ENCODE measurements at places on chromosomes 5 and 9.

- DNase-seq, result no peak
These were observed 3.6 kb downstream of the HMGCS1 start for GRCh38 chr5:43309637-43310036.

DNA sequence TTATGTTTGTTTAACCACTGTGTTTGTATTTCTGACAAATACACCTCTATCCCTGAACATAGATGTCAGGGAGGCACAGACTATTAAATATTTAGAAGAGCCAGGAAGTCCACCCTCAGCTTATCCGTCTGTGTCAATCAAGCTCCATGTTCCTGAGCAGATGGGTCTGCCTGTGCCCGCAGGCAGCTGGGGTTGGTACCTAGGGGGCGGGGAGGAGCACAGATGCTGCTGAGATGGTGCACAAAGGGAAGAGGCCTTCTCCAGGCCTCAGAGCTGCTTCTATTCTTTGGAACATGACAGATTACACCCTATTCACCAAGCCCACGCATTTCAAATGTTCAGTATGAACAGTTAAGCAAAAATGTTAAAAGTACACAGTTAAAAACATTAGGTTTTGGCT, 142.1 kb downstream of the EPB41L4A start:
- no peak for DNase-seq

DNA sequence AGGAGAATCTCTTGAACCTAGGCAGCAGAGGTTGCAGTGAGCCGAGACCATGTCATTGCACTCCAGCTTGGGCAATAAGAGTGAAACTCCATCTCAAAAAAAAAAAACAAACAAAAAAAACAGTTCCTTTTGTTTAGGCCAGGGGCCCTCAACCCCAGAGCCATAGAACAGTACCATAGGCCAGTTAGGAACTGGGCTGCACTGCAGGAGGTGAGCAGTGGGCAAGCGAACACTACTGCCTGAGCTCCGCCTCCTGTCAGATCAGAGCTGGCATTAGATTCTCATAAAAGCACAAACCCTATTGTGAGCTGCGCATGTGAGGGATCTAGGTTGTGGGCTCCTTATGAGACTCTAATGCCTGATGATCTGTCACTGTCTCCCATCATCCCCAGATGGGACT, 49.1 kb upstream of the SUB1 start:
- DNase-seq, result no peak

GRCh38 chr9:87610200-87611155, 112.8 kb downstream of the DAPK1 start:
- DNase-seq, result no peak

DNA sequence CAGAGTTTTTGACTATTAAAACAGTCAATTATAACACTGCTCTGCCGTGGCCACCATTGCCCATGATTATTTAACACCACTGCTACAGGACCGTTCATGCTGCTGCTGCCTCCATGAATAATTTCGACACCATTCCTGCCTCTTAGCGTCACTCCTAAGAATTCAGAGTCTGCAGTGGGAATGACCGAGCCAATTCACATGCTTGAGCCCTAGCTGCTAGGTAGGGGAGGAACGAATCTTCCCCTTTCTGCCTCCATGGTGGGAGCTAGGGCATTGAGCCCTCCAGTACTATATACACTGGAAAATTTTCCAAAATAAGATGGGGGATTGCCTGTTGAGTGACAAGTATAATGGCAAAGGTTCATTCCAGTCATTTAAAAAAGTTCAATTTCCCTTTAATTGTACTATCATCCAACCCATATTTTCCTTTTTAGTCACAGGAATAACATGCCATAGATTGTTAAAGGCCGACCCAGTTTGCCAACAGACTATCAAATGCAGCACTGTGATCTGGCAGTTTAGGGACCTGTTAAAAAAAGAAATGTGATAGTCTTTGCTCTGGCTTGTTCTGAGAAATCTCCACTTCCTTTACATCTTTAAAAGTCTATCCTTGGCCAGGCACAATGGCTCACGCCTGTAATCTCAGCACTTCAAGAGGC, 13.5 kb upstream of the B4GALT1 start:
- DNase-seq, result no peak

DNA sequence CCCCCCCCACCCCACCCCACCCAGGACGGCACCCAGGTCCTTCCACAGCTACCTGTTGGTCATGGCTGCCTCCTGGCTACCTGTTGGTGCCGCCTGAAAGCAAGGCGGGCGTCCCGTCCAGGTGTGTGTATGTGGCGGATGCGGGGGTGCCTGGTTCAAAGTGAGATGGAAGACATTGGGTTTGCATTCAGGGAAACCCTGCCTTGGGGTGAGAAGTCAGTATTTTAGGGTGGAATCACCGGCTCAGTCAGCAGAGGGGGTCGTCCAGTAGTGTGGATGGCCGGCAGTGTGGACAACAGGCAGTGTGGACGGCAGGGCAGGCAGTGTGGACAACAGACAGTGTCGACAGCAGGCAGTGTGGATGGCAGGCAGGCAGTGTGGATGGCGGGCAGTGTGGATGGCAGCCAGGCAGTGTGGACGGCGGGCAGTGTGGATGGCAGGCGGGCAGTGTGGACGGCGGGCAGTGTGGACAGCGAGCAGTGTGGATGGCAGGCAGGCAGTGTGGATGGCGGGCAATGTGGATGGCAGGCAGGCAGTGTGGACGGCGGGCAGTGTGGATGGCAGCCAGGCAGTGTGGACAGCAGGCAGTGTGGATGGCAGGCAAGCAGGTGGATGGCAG, 28.0 kb downstream of the NKD2 start:
- no peak for DNase-seq

- DNase-seq, result no peak
These were observed 2.8 kb downstream of the ANKH start for GRCh38 chr5:14868771-14869170.

DNA sequence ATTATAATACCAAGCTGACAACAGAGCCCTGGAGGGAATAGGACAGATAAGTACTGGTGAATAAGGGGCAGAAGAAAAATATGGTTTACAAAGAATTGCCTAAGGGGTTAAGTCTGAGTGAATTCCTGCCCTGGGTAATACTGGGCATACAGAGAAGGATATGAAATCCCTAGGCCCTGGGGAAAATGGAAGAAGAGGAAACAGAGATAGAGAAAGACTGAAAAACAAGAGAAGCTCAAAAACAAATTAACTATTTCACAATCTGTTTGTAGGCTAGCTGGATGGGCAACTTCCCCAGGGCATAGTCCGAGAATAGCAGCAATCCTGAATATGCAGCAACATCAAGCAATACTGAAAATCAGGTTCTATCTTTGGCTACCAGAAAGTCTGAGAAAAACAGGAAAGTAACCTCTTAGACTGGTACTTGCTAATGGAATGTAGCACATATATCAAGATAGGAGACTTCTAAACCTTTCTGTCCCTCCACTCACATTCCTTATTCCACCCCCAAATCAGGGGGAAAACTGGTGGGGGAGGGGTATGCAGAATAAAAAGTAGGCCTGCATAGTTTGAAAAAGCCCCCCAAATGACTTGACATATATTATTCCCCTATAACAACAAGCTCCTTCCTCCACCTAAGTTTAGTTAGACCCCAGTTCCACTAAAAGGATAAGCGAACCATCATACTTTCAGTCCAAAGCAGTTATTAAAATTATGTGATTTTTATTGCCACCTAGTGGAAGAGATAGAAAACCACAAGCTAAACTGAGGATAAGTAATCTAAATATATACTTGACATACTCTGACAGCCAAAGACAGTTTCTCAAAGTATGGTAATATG, 20.6 kb downstream of the SLC38A9 start:
- DNase-seq, result no peak

DNA sequence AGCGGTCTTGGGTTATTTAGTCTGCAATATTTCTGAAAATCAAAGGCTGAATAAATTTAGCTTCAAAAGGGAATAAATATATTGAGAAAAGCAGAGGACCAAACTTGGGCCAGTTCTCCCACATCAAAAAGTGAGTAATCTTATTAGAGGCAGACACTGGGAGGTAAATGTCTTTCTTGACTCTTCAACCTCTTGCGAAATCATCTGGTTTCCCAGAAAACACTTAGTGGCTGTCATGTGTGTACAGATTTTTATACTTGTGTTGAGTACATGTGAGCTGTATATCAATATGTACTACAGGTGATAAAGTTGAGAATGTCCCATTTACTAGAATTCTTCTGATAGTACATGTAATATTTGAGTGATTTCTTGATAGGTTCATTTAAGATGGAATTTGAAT, 454.9 kb downstream of the PRR16 start:
- DNase-seq, result no peak

- DNase-seq, result no peak
These were observed 1.6 kb downstream of the ORM1 start for GRCh38 chr9:114324492-114324891.

DNA sequence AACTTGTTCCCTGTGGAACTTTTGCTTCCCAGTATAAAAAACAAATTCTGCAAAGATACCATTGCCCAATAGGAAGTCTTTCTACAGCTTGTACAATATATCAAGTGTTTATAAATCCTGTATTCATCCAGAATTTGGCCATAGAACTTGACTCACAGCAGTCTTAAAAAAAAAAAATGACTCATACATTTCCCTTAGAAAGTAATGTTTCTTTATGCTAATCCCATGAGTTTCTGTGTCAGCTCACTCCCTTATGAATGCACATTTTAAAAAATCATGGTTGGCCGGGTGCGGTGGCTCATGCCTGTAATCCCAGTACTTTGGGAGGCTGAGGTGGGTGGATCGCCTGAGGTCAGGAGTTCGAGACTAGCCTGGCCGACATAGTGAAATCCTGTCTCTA, 89.3 kb upstream of the DMRT1 start:
- no peak for DNase-seq

DNA sequence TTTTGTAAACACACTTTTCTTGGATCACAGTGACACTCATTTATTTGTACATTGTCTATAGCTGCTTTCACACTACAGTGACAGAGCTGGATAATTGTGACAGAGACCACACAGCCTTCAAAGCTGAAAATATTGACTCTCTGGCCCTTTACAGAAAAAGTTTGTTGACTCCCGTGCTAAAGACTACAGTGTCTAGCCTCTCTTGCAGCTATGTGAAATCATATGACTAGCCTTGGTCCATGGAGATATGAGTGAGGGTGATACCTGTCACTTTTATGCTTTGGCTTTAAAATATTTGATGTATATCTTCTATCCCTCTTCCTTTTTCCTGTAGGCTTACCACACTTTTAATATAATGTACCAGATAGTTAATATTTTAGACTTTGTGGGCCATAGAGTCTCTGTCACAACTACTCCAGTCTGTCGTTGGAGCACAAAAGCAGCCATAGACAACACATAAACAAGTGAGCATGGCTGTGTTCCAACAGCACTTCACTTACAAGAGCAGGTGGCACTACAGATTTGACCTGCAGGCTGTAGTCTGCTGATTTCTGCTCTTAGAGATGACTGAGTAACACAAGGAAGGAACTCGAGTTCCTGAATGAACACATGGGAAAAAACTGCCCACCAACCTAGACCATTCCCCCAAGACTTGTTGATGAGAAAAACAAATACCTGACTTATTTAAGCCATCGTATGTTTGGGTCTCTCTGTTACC, 73.5 kb upstream of the ANKRD55 start:
- no peak for DNase-seq

GRCh38 chr5:14406554-14406849, 175.1 kb upstream of the OTULINL start:
- DNase-seq, result no peak

- no peak for DNase-seq
These were observed 45.9 kb upstream of the JAK2 start for GRCh38 chr9:4939118-4939561.

GRCh38 chr5:148911386-148911785, 85.0 kb downstream of the ADRB2 start:
- no peak for DNase-seq

GRCh38 chr9:87530716-87531115, 33.0 kb downstream of the DAPK1 start:
- DNase-seq, result no peak

DNA sequence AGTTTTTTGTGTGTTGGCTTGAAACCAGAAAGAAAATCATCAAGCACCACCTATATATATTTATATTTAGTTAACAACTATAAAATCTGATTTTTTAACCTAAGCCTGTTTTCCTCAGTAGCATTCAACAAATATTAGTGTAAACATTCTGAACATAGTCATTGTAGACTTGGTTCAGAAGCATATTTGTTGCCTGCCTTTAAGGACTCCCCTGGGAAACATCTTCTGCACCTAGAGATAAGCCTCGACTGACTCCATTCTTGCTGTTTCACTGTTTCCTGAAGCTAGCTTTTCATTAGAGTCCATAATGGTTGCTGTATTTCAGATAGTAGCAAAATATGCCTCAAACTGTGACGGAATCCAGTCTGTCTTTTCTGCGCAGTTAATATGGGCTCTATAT, 123.5 kb downstream of the TRIO start:
- no peak for DNase-seq

DNA sequence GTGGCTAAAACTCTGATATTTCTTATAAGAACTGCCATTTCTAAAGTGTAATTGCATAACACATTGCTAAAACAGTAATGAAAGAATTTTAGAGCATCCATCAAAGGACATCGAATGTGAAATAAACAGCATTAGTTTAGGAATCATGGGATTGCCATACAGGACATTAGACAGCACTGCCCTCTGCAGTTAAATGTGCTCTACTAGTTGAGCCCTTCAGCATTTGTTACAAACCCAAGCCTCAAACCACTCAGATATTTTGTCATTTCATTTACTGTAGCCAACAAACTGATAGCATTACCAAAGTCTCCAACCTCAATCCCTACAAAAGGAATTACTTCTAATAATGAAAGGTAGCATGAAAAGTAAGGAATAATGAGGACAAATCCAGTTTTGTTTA, 116.8 kb upstream of the COX7C start:
- no peak for DNase-seq

- DNase-seq, result no peak
These were observed 59.2 kb upstream of the NR4A3 start for GRCh38 chr9:99762470-99762869.

DNA sequence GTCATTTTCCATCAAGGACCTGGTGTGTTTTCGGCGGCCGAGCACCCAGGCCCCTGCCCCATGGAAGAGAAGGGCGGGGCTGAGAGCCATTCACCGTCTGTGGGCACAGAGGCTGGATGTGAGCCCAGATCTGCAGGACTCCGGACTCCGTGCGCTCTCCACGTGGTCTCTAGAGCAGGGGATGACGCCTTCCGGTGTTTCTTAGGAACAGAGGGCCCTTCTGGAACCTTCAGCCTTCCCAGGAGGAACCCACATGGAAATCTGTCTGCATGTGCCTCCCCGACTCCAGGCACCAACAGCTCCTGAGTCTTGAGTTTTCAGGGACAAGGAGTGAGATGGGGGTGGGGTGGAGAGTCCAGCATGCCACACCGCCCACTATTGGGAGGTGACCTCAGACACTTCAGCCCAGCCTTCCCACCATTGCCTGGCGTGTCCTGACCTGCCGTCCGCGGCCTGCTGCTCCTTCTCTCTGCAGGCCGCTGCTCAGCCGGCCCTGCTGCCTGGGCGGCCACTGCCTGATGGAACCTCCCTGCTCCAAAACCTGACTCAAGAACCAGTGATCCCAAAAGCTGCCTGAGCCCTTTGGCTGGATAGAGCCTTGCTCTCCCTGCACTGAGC, 2.4 kb upstream of the RXRA start:
- DNase-seq, result no peak

Measured in stimulated activated CD4-positive, alpha-beta T cell treated with anti-CD3 and anti-CD28 coated beads, TNF-alpha, amount 100 ng/mL, for 24 hours (primary cell).